Foreskin fibroblast (primary cell): ENCODE measurements at places on chromosomes 4 and X.

DNA sequence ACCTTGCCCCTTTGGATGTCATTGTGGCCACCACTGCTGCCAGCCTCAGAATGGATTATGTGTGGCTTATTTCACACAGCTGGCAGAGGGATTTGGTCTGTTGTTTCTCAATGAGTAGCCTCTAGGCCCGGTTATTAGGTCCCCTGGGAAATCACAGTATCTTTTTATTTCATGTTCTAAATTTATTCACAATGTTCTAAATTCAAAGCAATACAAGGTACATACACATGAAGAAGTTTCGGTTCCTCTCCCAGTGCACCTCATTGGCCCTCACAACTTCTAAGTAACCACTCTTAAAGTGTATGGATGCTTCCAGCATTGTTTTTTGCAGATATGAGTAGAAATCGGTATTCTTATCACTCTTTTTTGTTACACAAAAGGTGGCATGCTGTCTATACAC is 262.7 kb downstream of the RCHY1 start:
- no peak for DNase-seq

GRCh38 chr4:122534776-122535175 is 78.3 kb upstream of the IL2 start:
- DNase-seq, result no peak

- no peak for DNase-seq
Observed at GRCh38 chr4:55834086-55834795, 14.7 kb downstream of the EXOC1L start.

GRCh38 chr4:159269956-159270355 is 167.1 kb downstream of the RAPGEF2 start:
- no peak for DNase-seq

DNA sequence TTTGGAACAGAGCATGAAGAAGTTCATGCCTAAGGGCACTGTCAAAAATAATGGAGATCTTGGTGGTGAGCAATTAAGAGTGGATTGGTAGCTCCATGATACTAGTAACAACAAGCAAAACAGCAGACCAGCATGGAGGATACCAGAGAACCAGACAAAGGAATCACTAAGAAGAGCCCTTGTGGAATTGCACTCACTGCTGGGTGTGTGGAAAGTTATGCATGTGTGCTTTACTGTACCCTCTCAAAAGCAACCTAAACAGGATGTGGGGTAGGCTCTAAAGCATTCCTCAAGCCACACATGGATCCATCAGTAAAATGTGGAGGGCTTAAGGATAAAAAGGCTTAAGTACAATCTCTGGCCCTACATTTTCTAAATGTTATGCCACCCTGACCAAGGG is 69.5 kb downstream of the AR start:
- no peak for DNase-seq

DNA sequence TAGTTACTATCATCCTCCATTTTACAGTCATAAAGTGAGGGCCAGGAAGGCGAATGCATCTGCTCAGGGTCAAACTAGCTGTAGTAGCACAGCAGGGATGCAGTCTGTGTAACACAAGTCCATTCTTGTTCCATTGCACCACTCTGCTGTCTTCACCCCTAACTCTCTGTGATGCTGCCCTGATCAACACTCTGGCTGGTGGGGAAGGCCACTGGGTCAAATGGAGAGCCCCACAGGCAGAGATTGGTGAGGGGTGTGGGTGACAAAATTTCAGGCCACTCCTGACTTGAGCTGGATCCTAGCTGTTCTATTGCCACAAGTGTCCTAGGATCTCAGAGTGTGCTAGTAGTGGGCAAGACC is 136.5 kb downstream of the PJA1 start:
- no peak for DNase-seq

GRCh38 chr4:76494871-76495590 is 60.0 kb downstream of the SHROOM3 start:
- DNase-seq, result no peak

- no peak for DNase-seq
Observed at GRCh38 chr4:140047786-140048185, 106.2 kb downstream of the MAML3 start.
